ENCODE measurements at places on chromosomes 12 and 14.

GRCh38 chr14:72515779-72516770 lies 377.8 kb downstream of the DPF3 start:
- no peak for DNase-seq

- peak; percentile 44 for DNase-seq
Measured at GRCh38 chr14:58072288-58073071, 79.5 kb downstream of the ARMH4 start.

- DNase-seq: no peak
Measured at GRCh38 chr12:49357103-49357678, 10.1 kb upstream of the SPATS2 start.

DNA sequence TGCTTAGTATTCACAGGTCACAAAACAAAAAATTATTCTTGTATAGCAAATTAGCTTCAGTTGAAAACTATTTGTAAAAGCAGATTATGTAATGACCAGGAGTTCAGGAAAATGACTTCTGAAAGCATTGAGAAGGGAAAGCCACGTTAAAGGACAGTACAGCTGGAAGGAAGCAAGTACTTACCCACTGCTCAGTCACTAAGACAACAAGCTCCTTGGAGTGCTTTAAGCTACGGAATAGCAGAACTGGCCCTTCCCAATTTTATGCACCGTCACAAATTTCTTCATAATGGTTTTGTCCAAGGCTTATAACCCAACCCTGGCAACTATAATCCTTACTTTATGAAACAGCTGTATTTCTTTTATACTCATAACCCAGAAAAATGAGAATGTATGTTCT lies 13.0 kb upstream of the SNAPC1 start:
- no peak for DNase-seq

DNA sequence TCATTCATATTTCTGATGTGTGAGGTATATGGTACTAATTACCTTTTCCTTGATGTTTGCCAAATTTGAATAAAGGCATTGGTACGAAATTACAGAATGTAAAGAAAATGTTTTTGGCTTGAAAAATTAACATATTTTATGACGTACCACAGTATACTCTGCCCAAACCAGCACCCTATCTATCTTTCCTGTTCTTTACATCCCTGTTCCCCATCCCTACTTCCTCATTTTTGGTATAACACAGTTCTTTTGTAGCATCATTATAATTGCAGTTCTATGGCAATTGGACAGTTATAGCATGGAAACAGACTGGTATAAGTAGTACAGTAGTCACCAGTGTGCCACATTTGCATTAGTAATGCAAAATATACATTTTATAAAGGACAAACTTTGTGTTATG lies 7.0 kb upstream of the CCT2 start:
- DNase-seq: no peak

GRCh38 chr12:98823012-98823411 lies 177.9 kb downstream of the APAF1 start:
- no peak for DNase-seq

Measured in NCI-H187 treated with DMSO at 0.1 percent for 48 hours (cell line).